ENCODE measurements at places on chromosomes 4 and X. TPM values are rescaled to one million over a fixed set of nuclear protein-coding genes. Genes with fewer than 3 reads are reported as not detected.
A peak's percentile ranks its signal among the peaks of the same experiment; 100 is the strongest.

DNA sequence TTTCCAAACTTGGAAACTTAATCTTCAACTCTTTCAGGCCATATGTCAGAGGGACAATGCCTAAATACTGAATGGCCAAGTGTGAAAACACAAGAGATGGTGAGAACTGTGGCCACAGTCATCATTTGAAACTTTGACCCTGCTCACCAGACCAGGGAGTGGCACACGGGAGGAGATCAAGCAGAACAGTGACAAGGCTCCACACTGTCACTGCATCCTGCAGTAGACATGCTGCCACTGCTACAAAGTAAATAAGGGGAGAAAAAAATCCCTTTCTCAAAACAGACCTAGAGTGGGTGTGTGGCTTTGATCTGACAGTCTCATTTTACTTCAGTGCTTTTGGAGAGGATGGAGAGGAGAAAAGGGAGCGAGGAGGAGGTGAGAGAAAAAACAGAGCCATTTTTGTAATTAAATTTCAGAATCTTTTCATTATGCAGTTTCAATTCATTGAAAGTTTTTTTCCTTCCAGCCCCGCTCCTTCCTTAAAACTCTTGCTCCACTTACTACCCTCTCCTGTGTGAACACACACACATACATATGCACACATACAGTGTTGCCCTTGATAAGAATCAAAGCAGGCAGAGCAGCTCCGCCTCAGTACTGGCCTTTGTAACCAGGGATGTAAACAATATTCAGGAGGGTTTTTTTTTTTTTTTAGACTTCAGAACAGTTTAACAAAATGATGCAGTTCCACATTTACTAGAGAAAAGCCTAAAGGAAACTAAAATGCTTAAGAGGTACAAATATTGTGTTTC is 34.4 kb downstream of the NEXMIF start:
- no peak for DNase-seq

- no peak for DNase-seq
Observed at GRCh38 chr4:166169111-166169510, 296.1 kb downstream of the TLL1 start.

- DNase-seq: no peak
Observed at GRCh38 chr4:182301736-182302135, 58.5 kb downstream of the TENM3 start.

- DNase-seq: no peak
Observed at GRCh38 chrX:66919280-66919832, 280.5 kb upstream of the EDA2R start.

DNA sequence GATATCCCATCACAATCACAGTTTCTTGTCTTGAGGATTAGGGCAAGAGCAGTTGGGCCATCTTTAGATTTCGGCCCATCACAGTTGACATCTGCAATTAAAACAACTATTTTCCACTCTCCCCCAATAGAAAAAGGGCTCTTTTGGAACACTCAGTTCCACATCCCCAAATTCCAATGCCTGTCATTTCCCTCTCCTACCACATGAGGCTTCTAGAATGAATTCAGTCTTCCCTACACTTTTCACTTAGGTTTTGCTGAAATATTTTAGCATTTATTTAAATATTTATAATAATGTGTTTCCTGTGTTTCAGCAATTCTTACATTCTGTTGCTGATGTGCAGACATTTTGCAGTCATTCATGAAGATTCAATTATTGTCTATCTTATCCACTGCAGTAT is 118.4 kb downstream of the COX18 start:
- DNase-seq: no peak

ZCCHC18 gene
- total RNA-seq: not detected

DNA sequence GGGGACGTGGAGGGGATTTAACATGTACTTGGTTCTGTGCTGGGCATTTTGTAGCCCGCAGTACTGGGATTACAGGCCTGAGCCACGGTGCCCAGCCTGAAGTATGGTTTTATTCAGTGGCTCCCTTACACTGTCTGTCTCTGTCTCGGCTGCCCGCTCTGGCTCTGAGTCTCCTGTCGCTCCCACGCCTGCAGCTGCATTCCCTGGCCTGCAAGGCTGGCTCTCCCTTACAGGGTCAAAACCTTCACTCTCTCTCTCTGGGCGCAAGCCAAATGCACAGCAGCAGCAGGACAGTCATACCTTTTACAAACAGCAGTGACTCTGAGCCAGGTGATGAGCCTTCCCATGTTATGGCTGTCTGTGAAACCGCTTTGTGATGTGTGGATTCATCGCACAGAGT is 72.1 kb downstream of the HTRA3 start:
- no peak for DNase-seq

DNA sequence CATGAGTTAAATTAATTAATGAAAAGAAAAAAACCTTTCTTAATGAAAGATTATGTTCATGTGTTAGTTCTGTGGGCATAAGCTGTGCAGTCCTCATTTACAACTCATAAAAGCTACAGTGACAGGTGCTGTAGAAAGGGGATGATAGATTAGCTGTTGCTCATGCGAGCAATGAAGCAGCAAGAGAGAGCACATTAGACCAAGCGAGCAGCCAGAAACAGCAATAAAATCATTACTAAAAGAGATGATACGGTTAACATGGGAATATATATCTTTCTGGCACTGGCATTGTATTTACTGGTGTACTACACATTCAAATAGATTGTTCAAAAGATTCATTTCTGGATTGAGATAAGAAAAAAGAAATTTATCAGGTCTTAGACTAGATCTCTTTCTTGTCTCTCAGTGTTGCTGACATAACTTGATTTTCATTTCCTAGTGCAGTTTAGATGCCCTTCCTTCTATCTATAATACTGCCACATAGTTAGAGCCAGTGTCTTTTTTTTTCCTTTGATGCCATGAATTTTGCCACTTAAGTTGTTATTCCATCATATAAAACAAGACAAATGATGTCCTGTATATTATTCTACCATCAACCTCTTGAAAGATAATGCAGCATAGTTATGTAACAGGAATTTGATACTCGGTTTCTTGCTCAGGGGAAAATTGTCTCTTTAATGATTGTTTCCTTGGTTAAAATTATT is 164.6 kb downstream of the BANK1 start:
- DNase-seq: no peak

- DNase-seq: no peak
Observed at GRCh38 chrX:9614016-9614415, 149.2 kb downstream of the TBL1X start.

CCDC120 gene
- 3.6 TPM for total RNA-seq

DNA sequence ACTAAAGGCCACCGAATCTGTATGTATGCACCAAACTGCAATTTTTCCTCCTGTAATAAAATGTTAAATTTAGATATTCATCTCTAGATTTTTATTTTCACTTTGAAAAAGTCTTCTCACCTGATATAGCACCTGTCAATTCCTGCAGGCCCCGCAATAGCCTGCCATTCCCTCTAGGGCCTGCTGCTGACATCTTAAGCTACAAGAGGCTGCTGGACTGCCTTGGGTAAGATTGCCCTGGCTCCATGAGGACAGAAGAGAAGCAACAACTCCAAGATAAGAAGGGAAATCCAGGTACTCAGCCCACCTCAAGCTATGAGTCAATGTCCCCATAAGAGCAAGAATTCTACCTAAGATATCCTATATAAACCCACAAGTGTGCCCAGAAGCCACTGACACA is 230.2 kb upstream of the AGTR2 start:
- no peak for DNase-seq

- DNase-seq: no peak
Observed at GRCh38 chr4:151835467-151835866, 74.7 kb upstream of the GATB start.

DNA sequence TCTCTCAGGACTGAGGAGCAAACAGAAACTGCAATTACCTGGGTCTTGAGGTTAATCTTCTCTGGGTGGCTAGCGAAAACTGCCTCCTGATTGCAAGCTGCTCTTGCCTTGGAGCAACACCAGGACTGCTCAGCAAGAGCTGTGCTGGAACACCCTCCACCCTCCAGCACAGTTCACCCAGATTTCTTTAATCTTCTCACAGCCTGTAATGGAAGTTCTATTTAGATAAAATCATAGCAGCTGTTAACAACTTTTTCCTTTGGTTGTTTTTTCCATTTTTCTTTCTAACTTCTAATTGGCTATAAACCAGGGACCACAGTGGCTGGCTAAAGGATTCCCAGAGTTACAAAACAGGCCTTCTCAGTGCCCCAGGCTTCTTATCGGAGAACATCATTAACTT is 36.3 kb downstream of the OPHN1 start:
- DNase-seq: no peak

DNA sequence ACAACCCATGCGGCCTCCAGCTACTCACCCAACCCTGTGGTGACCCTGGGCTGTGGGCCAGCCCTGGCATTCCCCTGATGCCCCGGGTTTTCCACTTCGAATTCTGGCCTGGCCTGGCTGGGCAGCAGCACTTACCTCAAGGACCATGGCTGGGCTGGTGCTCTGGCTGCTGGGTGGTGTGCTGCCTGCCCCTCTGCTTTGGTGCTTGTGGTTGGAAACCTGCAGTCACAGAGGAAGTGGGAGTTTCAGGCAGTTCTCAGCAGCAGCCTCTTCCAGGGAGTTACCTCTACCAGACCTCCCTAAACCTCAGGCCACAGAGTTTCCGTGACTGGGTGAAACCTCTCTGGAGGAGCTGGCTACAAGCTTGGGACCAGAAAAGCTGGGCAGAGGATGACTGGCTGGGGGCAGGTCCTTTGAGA is at the start of gene CXCR3:
Gene CXCR3 (minus strand): TSS at position 209 of the 419 bp plus-strand sequence. CDS start 62 bp downstream, at position 147.
- no peak for DNase-seq

- DNase-seq: no peak
Observed at GRCh38 chr4:145347684-145348083, 134.0 kb upstream of the SMAD1 start.

DNA sequence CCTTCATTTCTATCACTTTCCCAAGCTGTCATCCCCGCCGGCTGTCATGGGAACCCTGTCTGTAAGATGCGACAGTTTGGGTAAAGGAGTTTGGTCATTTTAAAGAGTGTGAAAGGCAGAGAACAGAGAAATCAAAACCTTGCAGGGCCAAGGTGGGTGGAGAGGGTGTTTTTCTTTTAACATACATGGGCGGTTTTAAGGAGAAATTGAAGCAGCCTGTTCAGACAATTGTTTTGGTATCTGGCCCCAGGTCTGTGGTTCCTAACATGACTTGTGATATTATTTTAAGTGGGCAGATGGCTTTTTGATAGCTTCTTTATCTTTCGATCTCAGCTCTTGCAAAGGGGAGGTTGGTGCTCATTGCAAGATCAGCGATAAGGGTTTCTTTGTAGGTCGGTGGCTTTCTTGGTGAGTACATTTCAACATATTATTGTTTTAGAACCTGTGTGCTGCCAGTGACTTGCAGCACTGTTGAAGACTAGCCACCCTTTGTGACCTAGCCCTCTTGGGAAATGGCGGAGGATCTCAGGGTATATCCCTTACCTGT is 3.7 kb downstream of the PPP1R3F start:
- DNase-seq: no peak

- no peak for DNase-seq
Observed at GRCh38 chr4:105600951-105601350, 48.5 kb downstream of the ARHGEF38 start.

DNA sequence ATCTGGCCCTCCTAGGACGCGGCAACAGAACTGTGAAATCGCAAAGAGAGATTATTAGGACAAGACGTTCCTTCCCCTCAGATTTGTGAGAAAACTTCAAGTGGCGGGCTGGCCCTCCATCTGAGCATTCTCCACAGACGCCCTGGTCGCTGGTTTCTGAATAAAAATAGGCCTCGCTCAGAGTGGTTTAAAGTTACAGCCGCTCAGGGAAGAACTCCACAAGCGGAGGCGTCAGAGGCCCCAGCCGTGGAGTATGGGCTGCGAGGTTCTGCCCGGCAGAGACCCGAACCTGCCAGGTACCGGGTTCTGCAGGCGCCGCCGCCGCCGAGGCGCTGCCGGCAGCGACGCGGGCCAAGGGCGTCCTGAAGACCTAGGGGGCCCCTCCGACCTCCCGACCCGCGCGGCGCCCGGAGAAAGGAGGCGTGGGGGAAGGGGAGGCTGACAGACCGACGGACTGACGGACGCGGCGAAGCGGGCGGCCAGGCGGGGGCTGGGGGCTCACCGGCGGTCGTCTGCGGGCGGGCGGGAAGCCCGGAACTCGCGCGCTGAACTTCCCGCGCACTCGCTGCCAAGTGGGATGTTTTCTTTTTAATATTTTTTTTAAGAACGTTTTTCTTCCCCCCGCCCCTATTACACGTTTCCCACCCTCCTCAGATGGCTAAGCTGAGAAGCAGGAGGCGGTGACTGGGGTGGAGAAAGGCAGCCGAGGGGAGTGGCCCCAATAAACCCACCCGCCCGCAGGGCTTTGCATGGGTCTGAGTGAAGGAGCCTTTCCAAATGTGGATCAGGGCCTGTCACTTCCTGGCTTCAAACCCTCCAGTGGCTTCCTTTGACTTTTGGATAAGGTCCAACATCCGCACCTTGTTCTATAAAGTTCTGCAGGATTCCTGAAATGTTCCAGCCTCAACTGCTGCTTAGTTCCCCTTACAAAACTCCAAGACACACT is at the start of gene PABPC4L:
Gene PABPC4L (minus strand): TSS at position 574 of the 946 bp plus-strand sequence. CDS start 770 bp downstream, outside the sequence.
- DNase-seq: peak; percentile 58

- no peak for DNase-seq
Observed at GRCh38 chr4:90198086-90198847, 71.1 kb downstream of the CCSER1 start.

DNA sequence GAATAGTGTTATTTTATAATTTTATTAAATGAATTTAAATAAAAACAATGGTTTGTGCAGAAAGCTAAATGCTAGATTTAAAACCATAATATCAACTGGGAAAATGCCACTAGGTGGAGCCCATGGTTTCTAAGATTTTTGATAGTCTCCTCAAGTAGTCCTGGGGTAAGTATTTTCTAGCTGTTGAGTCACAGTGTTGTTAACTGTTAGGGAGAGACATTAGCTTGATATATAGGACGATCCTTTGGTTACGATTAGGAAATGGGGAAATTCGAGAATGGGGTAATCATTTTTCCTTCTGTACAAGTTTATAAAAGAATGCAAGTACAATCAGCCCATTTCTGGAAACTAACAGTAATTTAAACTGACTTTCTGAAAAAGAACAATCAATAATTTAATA is 378.4 kb downstream of the ANKRD50 start:
- DNase-seq: peak; percentile 10

ZNF630 gene
- total RNA-seq: 0.29 TPM

GRCh38 chrX:109672239-109672638 is 47.3 kb upstream of the KCNE5 start:
- DNase-seq: peak; percentile 13

- no peak for DNase-seq
Observed at GRCh38 chrX:154399527-154400368, 1.6 kb downstream of the RPL10 start.

TMPRSS11F gene
- not detected for total RNA-seq

C4orf51 gene
- not detected for total RNA-seq

Data from K562 (cell line).